ENCODE measurements at places on chromosomes 5 and 9.

- DNase-seq = no peak
These were observed 305.5 kb downstream of the ARRDC3 start for GRCh38 chr5:91077623-91078022.

DNA sequence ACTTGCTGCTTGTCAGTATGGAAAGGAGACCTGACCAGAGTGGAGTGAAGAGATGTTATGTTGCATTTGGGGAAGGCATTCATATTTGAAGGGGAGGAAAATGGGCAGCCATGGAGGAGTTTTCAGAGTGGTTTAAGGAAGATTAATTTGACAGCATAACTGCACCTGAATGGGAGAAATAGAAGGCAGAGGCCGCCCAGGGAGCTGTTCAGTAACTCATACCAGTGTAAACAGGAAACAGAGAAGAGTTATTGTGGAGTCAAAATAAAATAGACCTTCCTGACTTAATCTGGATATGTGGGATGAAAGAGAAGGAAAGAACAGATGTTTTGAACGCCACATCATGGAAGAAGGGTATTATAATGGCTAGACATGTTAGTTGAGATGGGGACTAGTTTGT, 13.4 kb downstream of the SLC44A1 start:
- DNase-seq = no peak

DNA sequence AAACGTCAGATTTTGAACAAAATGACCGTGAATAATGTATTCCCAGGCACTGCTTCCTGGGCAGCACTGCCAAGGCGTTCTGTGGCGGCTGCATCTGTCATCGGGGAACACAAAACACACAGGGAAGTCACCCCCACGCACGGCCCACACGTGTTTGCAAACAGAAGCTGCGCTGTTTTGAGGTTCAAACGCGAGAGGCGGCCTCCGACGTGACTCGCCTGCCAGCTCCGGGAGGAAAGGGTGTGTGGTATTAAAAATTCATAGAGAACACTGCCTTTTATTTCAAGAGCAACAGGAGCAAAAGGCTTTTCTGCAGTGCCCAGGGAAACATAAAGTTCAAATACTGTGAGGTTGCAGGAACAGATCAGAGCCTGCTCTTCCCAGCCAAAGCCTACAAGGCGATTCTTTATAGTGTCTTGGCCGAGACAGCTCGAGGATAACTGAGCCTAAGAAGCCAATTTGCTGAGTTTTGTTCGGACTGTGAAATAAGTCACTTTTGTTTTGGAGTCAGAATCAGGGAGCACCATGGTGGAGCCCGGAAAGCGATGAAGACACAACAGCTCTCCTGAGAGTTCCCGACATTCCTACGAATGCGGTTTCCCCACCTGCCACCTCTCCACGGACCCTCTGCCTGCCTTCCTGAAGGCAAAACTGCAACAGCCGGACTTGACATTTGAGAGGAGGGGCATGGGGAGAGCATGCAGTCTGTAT, 115.3 kb upstream of the IRX2 start:
- DNase-seq = no peak

- peak; percentile 30 for DNase-seq
These were observed 17.7 kb downstream of the SRP19 start for GRCh38 chr5:112878760-112879159.

DNA sequence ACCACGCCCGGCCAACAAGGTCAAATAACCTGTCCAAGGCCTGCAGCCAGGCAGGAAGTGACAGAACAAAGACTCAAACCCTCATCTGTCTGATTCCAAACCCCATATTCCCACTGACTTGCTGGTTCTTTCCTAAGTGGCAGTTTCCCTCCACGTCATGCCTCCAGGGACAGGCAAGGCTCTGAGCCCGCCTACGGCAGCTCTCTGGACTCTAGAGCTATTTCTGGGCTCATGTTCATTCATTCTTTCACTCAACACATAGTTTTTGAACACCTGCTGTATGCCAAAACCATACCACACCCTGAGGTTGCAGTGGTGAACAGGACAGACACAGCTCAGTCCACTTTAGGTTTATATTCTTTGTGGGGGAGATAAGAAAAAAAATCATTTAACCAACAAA, 5.2 kb upstream of the FBP1 start:
- no peak for DNase-seq

DNA sequence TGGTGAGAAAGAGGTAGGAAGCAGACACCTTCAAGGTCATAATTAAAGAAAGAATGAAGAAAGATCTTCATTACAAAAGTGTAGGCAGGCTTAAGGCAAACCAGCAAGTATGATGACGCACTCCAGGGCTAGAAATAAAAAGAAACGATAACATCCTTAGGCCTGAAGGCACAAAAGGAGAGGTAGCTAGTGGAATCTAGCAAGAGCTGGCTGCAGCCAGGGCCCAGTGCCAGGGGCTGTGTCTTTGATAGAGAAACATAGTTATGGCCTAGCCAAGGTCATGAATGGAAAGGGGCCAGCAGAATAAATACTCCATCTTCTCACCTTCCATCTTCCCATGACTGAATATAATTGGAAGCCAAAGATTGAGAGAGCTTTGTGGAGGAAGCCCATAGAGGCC, 6.8 kb upstream of the SH3TC2 start:
- DNase-seq = no peak

- DNase-seq = no peak
These were observed 257.9 kb downstream of the ASTN2 start for GRCh38 chr9:117156771-117157535.

DNA sequence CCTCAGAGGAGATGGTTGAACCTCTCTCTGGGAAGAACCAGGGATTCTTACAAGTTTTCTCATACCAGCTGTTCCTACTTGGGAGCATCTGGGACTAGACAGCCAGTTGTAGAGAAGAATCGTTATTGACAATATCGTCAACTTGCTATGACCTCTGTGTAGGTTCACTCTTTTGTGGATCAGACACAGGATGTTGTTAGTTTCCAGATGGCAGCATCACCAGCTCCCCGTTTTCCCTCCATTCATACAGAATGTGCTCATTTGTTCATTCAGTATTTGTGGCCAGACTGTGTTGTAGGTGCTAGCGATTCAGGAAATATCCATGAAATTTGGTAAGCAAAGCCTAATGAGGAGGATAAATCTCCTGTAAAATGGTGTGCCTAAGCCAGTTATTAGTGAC, 3.7 kb downstream of the PDE8B start:
- no peak for DNase-seq

DNA sequence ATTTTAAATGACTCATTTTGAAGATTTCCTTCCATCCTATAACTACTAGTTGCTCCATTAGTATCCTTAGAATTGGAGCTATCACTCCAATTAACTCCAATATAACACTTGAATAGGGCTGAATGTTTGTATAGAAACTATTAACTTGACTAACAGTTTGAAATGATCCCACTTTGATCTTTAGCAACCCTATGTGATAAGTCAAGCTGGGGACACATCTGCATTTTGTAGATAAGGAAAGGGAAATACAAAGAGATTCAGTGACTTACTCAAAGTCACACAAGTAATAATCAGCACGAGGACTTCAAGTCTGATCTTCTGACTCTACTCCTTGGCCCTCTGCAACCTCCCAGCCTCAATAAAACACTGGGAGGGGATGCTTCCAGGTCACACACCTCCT, 101.1 kb downstream of the TMEM215 start:
- no peak for DNase-seq

DNA sequence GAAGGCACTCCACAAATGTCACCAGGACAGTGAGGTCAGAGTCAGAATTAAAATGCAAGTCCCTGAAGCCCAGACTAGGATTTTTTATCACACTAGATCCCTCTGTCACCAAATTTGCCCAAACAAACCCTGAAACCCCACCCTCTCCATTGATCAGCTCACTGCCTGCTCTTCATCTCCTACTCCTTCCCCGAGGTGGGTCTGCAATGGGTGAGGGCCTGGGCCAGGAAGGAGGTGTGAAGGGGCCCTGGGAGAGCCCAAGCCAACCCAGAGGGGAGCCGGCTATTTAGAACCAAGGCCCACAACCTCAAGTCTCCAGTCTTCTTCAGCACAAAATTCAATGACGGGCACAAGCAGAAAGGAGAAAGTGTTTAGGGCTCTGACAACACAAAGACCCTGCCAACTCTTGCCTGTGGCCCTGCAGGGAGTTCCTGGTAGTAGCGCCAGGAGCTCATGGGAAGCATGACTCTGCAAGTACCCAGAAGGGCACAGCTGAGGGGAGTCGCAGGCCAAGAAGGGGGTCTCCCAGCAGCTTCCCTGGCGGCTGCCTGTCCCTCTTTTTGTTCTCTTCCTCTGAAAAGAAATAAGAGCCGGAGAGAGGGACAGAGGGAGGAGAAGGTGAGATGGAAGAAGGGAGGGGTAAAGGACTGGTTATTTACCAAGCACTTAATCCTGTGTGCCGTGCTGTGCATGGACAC, 5.5 kb downstream of the FOXI1 start:
- no peak for DNase-seq

- DNase-seq = no peak
These were observed 86.4 kb downstream of the RCL1 start for GRCh38 chr9:4879115-4879558.

- DNase-seq = no peak
These were observed 129.9 kb downstream of the TLE4 start for GRCh38 chr9:79701651-79702050.

DNA sequence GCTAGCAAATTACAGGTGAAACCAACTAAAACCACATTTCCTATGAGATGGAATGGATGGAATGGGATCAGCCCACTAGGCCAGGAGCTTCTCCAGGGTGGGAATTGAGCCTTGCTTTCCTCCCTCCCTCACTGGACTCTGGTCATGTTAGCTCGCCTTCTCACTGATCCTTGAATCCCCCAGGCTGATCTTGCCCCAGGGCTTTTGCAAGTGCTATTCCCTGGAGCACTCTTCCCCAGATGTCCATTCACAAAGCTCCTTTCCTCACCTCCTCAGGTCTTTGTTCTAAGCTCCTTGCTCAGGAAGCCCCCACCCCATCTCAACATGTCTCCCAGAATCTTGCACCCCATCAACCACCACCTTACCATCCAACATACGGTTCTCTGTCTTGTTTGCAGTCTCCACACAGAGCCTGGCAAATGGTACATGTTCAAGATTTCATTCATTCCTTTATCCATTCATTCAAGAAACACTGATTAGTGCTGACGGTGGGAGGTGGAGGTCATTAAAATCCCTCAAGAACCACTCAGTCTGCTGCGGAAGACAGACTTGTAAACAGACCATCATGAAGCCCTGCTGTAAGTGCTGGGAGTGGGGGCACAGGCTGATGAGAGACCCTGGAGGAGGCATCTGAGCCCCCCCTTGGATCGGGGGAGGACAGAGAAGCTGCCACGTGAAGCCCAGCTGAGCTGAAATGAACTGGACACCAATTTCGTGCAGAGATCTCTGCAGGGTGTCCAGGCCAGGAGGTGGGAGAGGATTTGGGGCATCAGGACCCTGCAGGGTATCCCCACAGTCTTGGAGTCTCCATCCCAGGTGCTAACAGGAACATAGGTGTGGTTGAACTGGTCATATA, 141.7 kb downstream of the BARX1 start:
- no peak for DNase-seq

GRCh38 chr9:105259731-105260612, 15.5 kb downstream of the SLC44A1 start:
- no peak for DNase-seq

DNA sequence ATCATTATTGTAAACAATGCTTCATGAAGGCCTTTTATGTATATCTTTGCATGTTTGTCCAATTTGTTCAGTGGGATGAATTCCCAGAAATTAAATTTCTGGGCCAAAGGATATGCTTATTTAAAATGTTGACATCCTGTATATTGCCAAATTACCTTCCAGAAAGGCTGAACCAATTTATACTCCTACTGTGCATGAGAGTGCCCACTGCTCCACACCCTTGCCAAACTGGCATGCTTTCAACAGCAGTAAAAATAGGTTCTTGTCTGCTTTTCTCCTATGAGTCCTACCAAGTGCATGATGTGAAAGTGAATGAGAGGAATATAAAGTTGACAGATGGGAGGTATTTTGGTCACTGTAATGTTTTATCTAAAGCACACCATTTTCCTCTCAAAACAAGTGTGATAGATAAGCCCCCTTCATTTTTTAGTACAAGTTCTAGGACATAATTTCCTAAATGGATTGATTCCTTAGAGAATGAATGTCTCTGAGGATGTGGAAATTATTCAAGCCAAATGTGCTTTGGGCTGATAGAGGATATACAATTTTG, 70.5 kb upstream of the ERBIN start:
- DNase-seq = no peak
